MG63 (cell line): ENCODE measurements at places on chromosomes 7 and 10. TPM values are rescaled to one million over a fixed set of nuclear protein-coding genes. Genes with fewer than 3 reads are reported as not detected.

GRCh38 chr7:117273814-117274225, 49.0 kb downstream of the WNT2 start:
- no peak for DNase-seq

DNA sequence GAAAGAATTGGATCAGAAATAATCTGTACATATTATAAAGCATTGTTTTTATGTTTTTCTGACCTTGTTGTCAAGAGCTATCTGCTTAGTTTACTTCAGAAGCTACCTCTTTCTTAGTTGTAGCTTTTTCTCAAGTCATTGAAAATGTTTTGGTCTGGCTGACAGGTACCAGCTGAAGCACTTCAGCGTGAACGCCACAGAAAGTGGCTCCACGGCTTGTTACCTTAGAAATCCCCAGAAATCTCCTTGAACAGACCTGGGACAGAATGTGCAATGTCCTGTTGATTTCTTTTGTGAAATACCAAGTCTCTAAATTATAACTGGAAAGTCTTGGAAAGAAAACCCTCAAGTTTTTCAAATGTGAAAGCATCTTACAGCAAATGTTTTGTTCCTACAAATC, 96.8 kb downstream of the ZMYND11 start:
- no peak for DNase-seq

GRCh38 chr10:70162151-70162891, 8.0 kb downstream of the SAR1A start:
- no peak for DNase-seq

GRCh38 chr10:88194961-88195367, 331.5 kb downstream of the PTEN start:
- no peak for DNase-seq

ODAD2 gene
- 3.9 TPM in 2 replicates for total RNA-seq

ACBD7 gene
- total RNA-seq = 1.5 and 3.9 TPM in 2 replicates

MAT1A gene
- not detected in 2 replicates for total RNA-seq

TUBAL3 gene
- not detected in 2 replicates for total RNA-seq

LEP gene
- total RNA-seq = not detected in 2 replicates
